ENCODE measurements at places on chromosomes 4 and X. TPM values are rescaled to one million over a fixed set of nuclear protein-coding genes. Genes with fewer than 3 reads are reported as not detected.

Gene RNF150
- not detected for polyA plus RNA-seq

Gene ERAS
- not detected for polyA plus RNA-seq

Gene CSN1S1
- not detected for polyA plus RNA-seq

Gene SFRP2
- not detected for polyA plus RNA-seq

Gene CDX4
- not detected for polyA plus RNA-seq

DNA sequence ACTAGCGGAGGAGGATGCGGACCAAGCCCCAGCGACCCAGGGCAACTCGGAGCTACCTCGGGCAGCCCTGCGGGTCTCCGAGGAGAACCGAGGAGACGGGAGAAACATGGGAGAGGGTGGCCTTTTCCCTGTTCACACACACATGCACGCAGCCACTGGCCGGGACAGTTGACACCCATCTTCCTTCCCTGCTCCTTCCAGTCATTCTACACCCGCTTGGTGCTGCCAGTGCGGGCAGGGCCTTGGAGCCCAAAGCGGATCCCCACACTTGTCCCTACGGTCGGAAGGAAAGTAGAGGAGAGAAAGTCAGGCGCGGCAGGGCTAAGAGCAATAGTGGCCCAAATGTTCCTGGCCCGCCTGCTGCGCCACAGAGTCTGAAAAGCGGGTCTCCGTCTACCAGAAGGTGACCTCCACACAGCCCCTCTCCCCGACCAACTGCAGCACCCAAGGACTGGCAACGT lies 1.1 kb upstream of the PPP3CA start:
- H3K4me3 ChIP-seq = peak overlapping the region; percentile 96
- peak overlapping the region; percentile 70 for H3K27ac ChIP-seq
- H3K4me1 ChIP-seq = peaks cover 26% of the 10 kb centered on the region
- H3K27me3 ChIP-seq = no peaks in the 10 kb centered on the region
- H3K36me3 ChIP-seq = no peaks in the 10 kb centered on the region

DNA sequence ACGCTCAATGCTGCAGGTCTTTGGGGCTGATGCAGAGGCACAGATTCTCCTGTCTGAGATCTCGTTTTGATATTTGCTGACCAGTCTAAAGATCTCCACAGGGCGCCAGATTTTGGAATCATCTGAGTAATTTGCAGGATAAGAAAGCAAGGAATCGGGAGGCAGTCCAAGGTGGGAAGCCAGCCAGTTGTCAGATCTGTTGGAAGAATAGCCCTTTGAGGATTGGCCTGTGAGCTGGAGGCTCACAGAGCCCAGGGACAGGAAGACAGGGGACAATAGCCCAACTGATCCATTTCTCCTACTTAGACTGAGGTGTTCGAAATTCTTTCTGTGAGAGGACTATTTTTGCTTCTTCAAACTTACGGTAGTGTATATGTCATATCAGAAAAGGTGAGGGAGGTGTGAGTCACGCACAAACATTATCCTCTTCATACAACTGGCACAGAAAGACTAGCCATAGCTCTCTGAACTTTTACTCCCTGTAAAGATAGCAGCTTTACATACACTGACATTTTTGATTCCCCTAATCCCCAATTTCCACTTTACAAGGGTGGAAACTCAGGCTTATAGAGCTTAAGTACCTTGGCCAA lies 8.8 kb downstream of the DIPK2B start:
- no peaks in the 10 kb centered on the region for H3K4me1 ChIP-seq
- DNase-seq = no peak
- H3K27ac ChIP-seq = no peak overlapping the region
- no peaks in the 10 kb centered on the region for H3K27me3 ChIP-seq
- no peaks in the 10 kb centered on the region for H3K36me3 ChIP-seq
- H3K4me3 ChIP-seq = no peak overlapping the region

DNA sequence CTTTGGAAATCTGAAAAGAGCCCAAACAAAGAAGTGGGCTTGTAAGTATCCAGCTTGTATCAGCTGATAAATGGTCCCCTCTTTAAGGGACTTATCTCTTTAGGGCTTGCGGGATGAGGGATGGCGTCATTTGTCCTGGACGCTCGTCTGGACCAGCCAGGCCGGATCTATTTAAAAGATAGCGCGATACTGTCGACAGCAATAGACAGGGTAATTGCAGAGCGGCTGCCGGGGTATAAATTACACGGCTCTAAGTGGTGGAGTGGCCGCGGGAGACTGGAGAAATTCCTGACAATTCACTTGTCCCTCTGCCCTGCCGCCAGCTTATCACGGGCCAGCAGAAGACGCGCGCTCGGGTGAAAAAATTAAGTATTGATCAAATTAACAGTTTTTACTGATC lies 90.7 kb downstream of the FAM53A start:
- peak; percentile 28 for DNase-seq
- no peak overlapping the region for H3K4me3 ChIP-seq
- H3K27ac ChIP-seq = no peak overlapping the region

DNA sequence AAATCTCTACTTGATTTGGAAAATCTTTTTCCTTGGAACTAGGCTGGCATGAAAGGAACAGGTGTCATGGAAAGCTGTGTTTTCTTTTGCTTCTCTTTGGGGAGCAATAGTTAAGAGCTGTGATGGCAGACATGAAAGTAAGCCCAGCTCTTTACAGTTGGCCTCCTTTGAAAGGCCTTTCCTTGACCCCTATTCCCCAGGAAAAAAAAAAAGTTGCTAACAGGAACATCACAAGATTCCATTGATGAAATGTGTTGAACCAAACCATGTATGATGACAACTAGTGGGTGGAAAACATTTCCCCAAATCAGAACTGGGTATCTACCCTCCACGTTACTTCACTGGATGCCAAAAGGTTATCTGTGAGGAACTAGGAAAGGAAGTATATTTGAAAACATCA lies 190.7 kb upstream of the RPL34 start:
- no peaks in the 10 kb centered on the region for H3K27me3 ChIP-seq
- no peak overlapping the region for H3K27ac ChIP-seq
- no peak overlapping the region for H3K4me3 ChIP-seq
- no peaks in the 10 kb centered on the region for H3K36me3 ChIP-seq

DNA sequence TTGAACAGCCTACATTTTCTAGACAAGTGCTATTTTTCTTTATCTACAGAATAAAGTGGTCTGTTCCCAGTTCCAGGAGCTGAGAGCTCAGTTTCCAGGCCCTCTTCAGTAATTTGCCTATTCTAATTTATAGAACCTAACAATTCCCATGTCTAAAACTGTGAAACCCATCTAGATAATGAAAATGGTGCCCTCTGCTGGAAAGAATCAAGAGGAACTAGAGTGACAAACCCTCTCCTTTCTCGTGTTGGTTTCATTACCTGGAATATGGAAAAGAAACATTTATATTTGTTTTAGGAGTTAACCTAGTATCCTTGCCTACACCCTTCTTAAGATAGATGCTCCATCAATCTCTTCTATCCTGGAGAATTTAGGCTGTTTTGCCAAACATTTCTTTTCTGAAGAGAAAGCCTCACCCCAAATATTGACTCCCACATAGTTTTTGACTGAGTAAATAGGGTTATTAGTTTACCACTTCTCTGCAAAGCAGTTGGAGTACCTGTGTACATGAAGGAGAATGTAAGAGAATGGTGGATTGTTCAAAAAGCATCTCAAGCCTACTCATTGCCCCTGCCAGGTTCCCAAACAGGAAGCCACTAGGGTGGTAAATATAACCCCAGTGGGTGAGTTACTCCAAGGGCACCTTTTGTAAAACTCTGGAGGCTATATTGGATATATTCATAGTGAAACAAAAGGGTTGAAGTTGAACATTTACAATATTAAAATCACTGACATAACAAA lies 121.6 kb downstream of the RASL11B start:
- no peaks in the 10 kb centered on the region for H3K27me3 ChIP-seq
- H3K4me1 ChIP-seq = no peaks in the 10 kb centered on the region

GRCh38 chr4:153497988-153498967 lies 32.1 kb downstream of the TMEM131L start:
- peak overlapping the region; percentile 38 for H3K4me3 ChIP-seq
- no peak for DNase-seq
- peak overlapping the region; percentile 64 for H3K27ac ChIP-seq
- H3K4me1 ChIP-seq = peaks cover 98% of the 10 kb centered on the region

Measured in CD4-positive, alpha-beta memory T cell (primary cell).